ENCODE measurements at places on chromosomes 4 and X. TPM values are rescaled to one million over a fixed set of nuclear protein-coding genes. Genes with fewer than 3 reads are reported as not detected.

The GPAT3 gene
- total RNA-seq, result 1.0 TPM

DNA sequence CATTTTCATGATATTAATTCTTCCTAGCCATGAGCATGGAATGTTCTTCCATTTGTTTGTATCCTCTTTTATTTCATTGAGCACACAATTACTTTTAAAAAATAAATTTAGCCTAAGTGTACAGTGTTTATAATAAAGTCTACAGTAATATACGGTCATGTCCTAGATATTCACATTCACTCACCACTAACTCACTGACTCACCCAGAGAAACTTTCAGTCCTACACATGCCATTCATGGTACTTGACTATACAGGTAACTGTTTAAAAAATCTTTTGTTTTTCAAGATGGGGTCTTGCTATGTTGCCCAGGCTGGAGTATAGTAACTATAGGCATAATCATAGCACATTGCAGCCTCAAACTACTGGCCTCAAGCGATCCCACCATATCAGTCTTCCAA, 348.1 kb downstream of the RAPGEF2 start:
- no peak for DNase-seq

DNA sequence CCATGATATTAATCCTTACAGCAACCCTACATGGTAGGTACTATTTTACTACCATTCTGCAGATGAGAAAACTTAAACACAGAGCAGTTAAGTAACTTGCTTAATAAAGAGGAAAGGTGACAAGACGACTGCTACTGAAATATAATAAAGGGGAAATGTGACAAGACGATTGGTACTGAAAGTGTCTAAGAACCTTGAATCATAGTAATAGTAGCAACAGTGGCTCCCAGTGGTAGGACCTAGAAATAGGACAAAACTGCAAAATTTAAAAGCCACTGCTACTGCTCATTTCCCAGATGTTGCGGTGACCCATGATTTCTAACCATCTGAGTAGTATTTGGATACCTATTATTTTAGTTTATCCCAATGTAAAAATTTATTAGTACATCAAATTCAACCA, 89.5 kb downstream of the TASL start:
- DNase-seq, result no peak

The GPRASP1 gene
- 22.5 TPM for total RNA-seq

GRCh38 chr4:174450786-174451125, 71.5 kb downstream of the HPGD start:
- no peak for DNase-seq

DNA sequence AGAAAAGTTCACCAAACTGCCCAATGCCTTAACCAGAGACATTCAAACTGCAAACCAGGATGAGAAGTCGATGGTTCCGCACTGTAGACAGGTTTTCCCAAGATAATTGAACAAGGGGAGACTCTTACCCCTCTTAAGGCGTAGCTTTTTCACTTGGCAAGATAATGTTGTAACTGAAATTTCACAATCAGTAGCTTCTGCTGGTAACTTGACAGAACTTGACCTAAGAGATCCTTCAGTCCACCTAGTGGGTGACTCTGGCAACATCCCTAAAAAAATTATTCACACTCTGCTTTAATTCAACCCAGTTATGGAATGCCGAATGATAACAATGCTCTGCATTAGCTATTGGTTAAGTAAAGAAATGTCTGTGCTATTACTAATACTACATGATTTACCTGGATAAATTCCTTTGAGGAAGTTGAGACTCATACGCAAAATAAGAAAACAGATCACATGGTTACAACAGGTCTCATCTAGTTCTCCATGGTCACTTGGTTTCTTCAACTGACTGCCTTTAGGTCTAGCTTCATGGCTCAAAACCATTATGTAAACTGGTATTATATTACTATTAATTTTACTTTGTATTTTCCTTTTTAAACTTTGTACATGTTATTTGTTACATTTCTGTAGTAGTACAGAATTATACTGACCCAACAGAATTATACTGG, 9.1 kb downstream of the ELF2 start:
- DNase-seq, result peak; percentile 36

- DNase-seq, result peak; percentile 59
Measured at GRCh38 chrX:19593690-19594089, 78.4 kb upstream of the MAP3K15 start.

DNA sequence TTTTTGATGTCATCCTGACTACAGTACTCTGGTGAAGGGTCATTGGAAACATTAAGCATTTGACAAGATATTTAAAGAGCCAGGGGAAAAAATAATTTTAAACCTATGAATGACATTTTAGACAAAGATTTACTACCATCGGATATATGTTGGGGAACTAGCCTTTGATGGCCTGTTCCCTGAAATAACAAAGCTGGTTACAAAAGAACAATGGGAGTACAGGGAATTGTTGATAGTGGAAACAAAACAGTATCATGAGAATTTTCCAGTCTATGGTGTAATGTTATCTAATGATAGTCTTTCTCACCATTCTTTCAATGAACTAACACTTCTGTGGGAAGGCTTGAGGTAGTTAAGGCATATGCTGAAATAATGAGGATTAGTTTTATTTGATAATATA, 125.9 kb upstream of the KLHL4 start:
- no peak for DNase-seq

The ADH5 gene
- 59.2 TPM for total RNA-seq

The NEIL3 gene
- not detected for total RNA-seq

- no peak for DNase-seq
Measured at GRCh38 chr4:174117445-174117844, 166.0 kb downstream of the FBXO8 start.

The USP51 gene
- 3.2 TPM for total RNA-seq

- no peak for DNase-seq
Measured at GRCh38 chrX:150868625-150869024, 29.8 kb downstream of the CD99L2 start.

The MAGEA1 gene
- total RNA-seq, result not detected

The VCX3B gene
- not detected for total RNA-seq

DNA sequence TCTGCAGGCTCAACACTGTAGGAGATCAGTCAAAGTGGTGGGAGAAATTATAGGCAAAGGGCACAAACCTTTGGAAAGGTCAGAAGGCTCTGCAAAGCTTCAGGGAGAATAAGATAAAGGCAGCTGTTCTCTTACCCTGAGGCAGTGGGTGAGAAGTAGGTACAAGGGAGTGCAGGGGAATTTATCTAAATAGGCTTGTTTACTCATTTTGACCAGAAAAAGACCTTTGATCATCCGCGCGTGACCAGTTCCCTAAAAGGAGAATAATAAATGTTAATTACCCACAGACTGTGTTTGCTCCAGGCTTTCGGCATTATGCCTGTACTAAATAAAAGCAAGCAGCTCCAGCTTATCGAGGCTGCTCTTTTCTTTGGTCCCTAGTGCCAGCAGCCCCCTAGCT, 9.3 kb downstream of the FGFBP2 start:
- DNase-seq, result no peak

- no peak for DNase-seq
Measured at GRCh38 chr4:110287130-110287529, 88.7 kb upstream of the ELOVL6 start.

GRCh38 chrX:31889088-31889487, 817.2 kb upstream of the FTHL17 start:
- DNase-seq, result no peak

The SHISA3 gene
- total RNA-seq, result not detected

The TCEAL8 gene
- 14.4 TPM for total RNA-seq

GRCh38 chrX:114970806-114971205, 46.6 kb downstream of the IL13RA2 start:
- no peak for DNase-seq

GRCh38 chr4:105352826-105353225, 121.0 kb downstream of the PPA2 start:
- DNase-seq, result no peak

DNA sequence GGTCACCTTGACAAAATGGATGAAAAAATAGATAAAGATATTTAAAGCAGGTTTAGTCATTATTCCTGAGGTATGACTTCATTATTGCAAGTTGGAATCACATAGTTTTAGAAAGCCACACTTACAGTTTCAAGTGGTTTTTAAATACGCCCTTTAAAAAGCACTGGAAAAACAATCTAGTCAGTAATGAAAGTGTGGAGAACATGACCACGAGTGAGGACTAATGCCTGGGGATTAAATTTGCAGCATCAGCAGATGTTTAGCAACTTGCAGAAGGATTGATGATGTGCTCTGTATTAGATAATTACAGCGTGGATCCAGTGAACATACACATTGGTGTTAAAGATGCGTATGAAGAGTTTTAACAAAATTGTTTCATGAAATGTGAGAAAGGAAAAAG, 5.9 kb downstream of the SPARCL1 start:
- no peak for DNase-seq

- DNase-seq, result no peak
Measured at GRCh38 chrX:147226801-147227200, 412.3 kb upstream of the CXorf51A start.

The CXCL6 gene
- not detected for total RNA-seq

GRCh38 chrX:134551376-134552048, 91.5 kb downstream of the HPRT1 start:
- DNase-seq, result no peak

GRCh38 chrX:13064599-13065143, 20.3 kb upstream of the FAM9C start:
- no peak for DNase-seq

DNA sequence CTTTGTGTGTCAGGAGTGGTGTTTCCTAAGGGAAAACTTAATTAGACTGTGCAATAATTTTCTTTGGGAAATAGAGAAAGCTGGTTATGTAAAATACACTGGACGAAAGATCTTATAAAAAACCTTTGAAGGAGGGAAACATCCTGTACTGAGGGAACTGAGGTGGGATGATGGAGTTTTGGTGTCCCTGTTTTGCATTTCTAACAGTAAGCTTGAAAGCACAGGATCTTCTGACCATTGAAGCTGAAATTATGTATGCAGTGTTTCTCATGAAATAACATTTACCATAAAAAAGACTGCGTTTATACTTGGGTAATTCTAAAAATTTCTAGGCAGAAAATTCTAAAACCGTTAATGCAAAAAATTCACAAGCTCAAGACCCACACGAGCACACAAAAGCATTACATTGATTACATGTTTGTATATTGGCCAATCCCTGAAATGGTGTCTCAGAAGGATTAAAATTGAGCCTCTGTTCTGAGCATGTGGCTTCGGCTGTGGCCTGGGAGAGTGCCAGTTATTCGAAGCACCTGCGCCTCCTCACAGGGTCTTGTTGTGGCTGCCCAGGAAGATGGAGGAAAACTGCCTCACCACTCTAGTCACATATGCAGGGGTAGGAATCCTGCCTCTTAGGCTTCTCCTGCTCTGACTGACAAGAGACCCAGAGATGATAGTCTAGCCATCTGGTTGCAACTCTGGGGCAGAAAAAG, 49.5 kb downstream of the JADE3 start:
- DNase-seq, result peak; percentile 39

The PLAC8 gene
- total RNA-seq, result 125 TPM

DNA sequence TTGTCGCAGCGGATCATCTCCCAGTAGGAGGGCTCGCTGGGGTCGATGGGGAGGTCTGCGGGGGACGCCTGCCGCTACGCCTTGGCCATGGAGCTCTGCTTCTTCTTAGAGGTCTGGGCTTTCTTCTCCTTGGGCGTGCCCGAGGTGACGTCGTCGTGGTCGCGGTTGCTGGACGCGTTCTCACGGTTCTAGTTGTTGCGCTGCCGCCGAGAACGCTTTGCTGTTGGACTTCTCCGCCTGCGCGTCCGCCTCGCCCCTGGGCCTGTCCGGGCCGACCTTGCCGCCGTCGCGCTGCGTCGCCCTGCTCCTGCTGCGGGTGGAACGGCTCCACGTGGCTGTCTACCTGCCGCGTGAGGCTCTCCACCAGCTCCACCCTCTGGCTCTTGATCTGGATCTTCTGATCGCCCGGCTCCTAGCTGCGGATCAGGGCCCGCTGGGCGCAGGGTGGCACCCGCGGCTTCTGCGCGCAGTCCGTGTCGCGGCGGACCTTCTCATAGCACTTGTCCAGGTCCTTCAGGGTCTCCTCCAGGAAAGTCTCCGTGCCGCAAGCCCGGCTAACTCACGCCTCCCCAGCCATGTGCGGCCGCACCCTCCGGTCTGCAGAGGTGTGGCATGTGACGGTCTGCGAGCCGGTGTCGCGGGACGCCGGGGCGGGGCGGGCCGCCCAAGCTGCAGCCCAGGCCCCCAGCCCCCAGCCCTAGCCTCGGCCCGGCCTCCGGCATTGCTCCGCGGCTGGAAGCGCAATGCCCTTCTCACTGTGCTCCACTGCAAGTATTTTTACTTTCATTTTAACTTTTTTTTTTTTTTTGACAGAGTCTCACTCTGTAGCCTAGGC, 40.5 kb upstream of the OGT start:
- DNase-seq, result peak; percentile 60

- DNase-seq, result no peak
Measured at GRCh38 chr4:133143775-133144430, 5.2 kb upstream of the PCDH10 start.

The C4orf50 gene
- 0.02 TPM for total RNA-seq

GRCh38 chrX:102835504-102836146, 101.4 kb upstream of the RAB40AL start:
- peak; percentile 5 for DNase-seq

DNA sequence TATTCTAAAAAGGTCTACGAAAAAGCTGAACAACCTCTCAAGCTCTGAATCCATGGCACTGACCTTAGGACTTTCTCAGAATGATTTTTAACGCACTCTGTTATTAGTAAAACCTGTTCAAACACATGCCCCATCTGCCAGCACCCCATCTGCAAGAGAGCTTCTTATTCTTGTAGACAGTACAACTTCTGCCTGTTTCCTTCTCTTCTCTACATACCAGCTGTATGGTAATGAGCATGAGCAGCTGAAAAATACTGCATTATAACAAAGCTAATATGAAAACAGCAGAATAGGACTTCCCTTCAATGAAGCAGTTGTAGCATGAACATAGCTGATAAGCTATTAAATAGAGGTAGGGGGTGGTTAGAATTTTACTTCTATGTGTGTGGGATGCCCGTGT, 167.9 kb downstream of the FBXW7 start:
- no peak for DNase-seq

DNA sequence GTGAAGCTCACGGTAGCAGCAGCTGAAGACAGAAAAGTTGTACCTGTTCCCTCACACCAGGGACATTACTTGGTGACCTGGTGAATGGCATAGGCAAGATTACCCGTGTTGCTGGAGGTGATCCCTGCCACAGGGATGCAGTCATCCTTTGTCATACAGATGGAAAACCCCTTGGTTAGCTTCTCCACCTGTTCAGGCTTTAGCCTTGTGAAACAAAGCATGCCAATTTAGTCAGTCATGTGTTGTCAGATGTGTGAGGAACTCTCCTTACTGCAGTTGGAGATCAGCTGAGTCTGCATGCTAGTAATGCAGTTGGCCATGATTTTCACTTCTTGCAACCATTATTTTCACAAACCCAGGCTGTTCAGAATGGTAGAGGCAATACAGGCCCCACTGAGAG, 41.0 kb downstream of the AMELX start:
- DNase-seq, result no peak

The SPARCL1 gene
- total RNA-seq, result not detected

The PAGE1 gene
- not detected for total RNA-seq

GRCh38 chr4:186554914-186555827, at the start of gene MTNR1A:
TSS of gene MTNR1A (minus strand) at chr4:186555567. CDS start at chr4:186555365, 202 bp downstream.
- no peak for DNase-seq

Data from B cell (primary cell).